T follicular helper cell (primary cell): ENCODE measurements at places on chromosomes 6 and 20.

DNA sequence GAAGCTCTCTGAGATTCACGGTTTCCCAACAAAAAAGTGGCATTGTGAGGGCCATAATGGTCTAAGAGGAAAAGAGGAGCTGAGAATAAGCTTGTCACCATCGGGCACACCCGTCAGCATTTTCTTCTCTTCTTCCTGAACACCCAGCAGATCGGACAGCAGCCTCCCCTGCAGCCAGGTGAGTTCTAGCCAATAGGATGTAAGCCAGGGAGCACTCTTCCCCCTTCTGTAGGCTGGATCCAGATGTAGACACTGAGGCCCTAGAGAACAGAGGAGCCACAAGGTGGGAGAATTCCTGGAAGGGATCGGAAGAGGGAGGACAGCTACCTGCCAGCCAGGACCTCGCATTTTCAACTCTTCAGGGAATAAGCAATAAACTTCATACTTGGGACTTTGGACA lies 228.0 kb downstream of the SYNDIG1 start:
- DNase-seq: no peak

DNA sequence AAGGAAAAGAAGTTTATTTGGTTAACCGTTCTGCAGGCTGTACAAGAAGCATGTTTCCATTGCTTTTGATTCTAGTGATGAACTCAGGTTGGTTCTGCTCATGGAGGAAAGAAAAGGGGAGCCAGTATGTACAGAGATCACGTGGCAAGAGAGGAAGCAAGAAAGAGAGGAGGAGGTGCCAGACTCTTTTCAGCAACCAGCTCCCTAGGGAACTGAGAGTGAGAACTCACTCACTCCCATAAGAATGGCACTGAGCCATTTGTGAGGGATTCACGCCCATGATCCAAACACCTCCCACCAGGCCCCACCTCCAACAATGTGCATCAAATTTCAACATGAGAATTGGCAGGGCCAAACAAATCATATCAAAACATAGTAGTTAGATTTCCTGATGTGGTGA lies 649.1 kb downstream of the EPM2A start:
- DNase-seq: no peak

DNA sequence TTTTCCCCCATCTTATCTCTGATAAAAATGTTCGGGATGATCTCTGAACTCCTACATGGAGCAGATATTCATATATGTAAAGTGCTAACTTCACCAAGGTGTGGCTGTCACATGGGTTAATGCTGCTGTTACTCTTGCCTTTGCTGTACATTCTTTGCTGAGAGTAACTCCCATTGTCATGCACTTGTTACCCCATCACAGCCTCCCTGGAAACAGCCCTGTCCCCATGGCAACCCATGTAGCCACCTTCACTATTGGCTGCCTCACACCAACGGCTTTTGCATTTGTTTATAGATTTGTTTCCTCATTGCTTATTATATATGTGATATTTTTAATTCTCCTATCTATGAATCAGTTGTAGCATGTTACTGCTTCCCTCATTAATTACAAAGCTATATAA lies 17.3 kb upstream of the IBTK start:
- DNase-seq: no peak

- DNase-seq: no peak
Measured at GRCh38 chr6:7184502-7184901, 76.7 kb downstream of the RREB1 start.

DNA sequence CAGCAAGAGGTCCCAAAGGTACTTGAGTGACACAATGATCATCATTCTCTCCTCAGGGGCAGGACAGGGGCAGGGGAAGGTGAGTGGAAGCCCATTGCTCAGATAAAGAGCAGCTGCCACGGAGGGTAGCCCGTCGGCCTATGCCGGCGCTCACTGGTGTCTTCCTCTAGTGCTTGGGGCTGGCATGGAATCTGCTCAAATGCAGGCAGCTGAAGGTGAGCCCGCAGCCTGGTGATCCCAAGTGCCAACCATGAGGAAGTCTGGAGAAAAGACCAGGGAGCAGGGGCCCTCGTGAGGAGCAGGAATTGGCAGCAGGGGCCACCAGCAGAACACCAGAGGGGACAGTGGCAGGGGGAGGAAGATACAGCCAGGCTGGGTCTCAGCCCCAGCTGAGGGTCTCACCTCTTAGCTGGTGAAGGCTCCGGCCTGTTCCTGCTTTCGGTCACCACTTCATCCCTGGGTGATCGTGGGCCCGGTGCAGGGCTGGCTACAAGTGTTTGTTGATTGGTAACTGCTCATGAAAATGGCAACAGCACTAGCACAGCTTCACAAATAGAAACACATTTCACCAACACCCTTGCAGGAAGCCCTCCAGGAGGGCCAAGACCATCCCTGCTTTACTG lies 24.7 kb downstream of the RBCK1 start:
- no peak for DNase-seq

DNA sequence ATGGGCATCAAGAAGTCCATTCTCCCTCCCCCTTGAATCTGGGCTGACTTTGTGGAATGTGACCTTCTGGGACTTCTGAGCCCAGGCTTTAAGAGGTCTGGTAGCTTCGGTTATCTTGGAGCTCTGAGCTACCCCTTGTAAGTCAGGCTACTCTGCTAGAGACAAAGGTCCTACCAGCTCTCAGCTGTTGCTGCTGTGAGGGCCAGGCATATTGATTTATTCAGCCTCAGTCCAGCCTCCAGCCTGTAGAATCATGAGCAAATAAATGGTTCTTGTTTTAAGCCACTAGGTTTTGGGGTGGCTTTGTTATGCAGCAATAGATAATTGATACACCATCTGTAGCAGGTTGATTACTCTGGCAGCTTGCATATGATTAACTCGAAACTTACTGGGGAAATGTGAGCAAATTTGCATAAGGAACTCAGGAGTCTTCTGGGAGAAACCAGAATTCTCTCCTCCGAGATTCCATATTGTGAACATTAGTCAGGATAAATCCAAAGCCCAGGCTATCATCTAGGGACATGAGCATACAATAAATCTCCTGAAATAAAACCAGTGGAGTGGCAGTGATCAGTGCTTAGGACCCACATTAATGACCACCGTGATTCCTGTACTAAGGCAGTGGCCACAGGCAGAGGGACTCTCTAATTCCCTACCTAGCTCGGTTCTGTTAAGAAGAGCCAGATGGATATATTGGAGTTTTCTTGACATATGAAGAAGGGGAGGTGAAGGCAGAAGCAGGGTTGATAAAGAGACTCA lies 336.1 kb downstream of the CDC5L start:
- DNase-seq: no peak

GRCh38 chr6:99790679-99791078 lies 184.0 kb downstream of the PRDM13 start:
- DNase-seq: no peak

DNA sequence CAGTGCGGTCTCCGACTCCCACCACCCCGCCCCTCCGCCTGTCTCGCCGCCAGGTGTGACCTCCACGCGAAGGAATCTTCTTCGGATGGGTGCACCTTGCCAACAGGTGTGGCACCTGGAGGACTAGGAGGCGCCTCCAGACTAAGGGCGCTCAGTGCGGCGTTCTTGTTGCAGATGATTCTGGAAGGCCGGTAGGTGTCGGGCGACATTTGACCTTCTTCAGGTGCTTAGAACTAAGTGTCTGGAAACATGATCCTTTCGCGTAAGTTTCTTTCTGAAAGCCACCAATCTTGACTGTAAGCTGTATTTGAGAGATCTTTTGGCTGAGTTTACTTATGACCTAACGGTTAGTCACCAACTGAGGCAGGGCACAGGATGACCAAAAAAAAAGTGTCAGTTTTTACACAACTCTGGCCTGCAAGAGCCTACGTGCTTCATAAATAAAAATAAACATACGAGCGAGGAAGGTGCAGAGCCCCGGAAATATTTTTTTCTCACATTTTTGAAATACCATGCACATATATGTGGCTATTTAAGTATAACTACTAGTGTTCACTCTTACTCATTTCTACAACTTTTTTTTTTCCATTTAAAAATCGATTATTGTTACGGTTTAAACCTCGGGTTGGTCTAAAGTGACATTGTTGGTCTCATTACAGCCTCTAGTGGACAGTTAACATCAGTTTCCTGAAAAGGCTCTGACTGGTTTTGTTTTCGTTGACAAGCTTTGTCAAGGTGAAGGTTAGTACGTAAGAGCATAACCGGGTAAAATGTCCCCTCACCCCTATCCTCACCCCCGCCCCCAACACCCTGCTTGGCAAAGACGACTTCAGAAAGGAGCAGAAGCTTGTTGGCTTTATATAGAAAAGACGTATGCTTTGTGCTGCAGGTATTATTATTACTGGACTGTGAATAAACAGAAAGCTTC lies 1.6 kb upstream of the ATXN1 start:
- peak; percentile 73 for DNase-seq

DNA sequence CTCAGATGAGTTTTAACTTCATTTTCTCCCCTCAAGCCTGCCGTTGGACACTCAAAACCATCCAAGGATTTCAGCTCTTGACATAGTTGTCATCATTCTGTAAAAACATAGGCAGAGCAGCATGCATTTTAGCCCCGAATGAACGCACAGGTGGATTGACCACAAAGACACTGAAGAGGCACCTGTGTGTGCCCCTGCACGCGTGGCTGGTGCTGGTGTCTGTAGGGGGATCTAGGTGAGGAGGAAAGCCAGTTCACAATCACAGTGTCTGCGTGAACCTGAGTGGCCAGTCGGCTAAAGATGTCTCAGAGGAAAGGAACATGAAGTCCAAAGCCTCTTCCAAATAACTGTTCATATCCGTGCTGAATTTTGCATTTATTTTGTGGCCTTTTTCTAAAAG lies 309.2 kb downstream of the QKI start:
- DNase-seq: no peak

GRCh38 chr6:158807515-158808441 lies 11.4 kb downstream of the EZR start:
- no peak for DNase-seq

DNA sequence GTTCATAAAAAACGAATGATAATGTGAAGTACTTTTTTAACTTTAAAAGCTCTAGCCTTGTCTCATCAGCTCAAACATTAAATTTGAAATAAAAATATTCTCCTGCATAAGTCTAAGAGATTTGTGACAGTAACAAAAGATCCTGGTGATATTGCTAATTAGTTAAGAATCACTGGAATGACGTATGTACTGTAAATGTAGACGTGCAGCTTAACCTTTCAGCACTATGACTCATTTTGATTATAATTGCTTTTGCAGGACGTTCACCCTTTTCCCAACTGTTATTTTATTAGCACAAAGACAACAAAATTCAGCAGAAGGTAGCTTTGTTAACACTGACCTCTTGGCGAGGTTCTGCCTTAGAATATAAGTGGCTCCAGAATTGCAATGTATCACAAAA lies 68.6 kb downstream of the TENT5A start:
- DNase-seq: no peak

DNA sequence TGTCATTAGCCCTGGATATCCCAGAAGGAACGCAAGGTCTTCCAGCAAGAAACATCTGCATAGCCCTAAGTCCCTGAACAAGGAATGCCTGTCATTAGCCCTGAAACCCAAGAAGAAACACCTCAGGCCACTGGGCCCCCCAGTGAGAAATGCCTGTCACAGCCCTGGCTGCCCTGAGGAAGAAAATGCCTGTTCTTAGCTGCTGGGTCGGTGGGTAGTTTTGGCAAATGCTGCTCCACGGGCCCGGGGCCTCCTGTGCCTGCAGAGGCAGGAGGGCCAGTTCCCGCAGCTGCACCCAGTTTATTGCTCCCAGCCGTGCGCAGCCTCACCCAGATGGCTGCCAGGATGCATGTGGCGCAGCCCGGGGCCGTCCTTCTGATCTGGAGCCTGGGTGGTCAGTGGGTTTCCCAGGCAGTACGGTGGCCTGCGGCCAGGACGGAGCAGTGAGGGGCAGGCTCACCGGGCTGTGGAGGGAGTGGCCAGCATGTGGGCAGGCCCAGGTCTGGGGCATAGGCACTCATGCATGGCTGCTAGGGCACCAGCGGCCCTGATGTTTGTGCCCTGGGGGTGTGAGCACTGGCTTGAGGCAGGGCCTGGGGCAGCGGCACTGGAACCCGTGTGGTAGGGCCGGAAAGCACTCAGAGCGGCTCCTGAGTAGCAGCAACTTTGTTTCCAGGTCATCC lies 219.0 kb downstream of the ERMARD start:
- DNase-seq: no peak

DNA sequence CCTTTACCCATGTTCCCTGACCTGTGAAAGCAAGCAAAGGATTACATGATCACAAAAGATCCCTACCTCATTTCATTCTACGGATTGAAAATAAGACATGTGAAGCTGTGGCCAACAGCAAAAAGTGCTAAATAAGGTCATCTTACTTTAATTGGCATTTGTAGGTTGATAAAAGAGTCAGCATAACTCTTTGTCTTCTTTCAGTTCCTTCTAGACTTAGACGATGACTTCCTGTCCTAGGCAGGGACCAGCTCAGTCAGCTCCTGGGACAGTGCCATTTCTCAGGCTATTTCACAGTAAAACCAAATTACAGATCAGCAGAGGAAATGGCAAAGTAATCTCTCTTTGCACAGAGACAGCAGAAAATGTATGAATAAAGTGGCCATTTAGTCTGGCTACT lies 480.7 kb downstream of the RFPL4B start:
- no peak for DNase-seq

DNA sequence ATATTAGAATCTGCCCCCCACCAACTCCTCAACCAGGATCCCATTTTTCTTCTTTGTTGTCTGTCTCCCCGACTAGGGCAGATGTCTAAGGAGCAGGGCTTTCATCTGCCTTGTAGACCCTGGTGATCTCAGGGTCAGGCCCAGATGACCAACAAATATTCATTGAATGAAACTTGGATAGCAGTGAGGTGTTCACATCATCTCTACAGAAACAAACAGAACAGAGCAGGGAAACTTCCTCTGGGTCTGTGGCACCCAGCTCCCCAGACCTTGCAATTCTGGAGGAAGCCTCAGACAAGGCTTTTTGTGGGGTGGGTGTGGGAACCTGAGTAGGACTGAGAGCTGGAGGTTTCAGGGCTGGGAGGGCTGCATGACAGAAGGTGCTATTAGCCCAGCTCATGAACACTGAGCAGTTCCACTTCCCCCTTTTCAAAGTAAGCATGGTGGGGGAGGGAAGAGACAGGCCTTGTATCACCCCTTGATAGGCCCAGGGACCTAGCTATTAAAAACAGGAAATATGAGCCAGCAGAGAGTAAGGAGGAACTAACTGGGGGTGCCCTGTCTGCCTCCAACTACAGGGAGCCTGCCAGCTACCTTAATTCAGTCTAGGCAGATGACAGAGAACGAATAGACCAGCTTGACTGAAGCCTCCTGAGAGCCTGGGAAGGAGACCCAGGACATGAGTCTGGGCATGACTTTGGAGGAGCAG lies 37.3 kb upstream of the TOP1 start:
- DNase-seq: no peak

- DNase-seq: no peak
Measured at GRCh38 chr6:24607310-24608105, 38.5 kb downstream of the KIAA0319 start.

GRCh38 chr6:25192590-25193459 lies 86.3 kb upstream of the CARMIL1 start:
- DNase-seq: no peak

DNA sequence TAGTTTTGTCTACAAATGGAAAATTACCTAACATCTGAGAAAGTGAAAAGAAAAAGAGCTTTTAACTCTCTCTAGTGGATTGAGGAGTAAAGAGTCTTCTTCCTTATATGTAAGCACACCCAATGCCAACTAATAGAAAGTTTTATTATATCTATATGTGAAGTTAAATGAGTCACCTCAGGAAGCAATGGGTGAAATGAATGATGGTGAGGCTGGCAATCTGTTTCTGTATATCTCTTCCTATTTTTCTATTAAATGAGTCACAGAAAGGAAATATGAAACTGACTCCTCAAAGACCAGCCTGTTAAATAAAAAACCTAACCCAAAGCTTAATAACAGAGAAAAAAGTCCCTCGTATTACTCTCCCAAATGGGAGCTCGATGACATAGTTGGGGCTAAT lies 71.3 kb downstream of the OTOR start:
- no peak for DNase-seq

- no peak for DNase-seq
Measured at GRCh38 chr20:42082611-42083010, 464.4 kb upstream of the CHD6 start.
